ENCODE measurements at places on chromosomes 3 and 15.
A peak's percentile ranks its signal among the peaks of the same experiment; 100 is the strongest.

DNA sequence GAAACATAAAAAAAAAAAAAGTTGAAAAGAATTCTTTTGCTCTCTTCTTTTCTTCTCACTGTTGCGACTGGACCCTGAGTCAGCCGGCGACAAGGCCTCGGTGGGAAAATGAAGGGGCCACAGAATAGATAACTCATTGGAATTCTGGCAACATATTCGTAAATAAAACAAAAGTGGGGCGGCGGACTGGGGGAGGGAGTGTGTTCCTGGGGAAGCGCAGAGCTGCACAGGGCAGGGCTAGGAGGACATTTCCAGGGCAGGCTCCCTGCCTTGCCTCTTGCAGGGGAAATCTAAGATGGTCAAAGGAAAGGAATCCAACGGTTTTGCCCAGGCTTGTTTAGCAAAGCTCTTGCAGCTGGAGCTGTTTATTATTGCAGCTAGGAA lies 1042.8 kb upstream of the NR2F2 start:
- no peak for DNase-seq

DNA sequence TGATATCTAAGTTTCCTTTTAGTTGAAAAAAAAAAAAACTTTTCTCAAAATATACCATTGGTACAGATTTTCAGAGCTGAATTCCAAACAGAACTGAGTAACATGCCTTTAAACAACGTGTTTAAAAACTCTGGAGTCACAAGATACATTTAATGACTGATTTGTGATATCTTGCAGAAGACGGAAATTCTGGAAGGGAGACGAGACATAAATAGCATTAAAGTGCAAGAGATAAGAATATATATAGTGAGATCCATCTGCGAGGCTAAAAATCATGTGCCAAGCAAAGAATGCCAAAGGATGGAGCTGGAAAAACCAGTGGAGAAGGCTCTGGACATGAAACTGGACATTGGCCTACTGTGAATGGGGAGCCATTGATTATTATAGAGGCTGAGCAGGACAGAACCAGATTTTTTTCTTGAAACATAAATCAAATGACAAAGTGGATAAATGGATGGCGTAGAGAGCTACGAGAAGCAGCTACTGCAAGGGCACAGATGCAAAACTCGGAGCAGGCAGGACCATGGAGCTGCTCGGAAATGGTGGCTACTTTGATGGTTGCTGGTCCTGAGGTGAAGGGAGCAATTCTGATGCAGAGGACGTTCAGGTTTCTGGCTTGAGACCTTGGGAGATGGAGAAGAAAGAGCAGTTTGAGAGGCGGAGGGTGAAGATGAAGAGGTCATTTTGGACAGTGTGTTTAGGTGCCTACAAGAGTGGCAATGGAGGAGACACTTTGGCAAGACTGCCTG lies 88.8 kb downstream of the CPN2 start:
- no peak for DNase-seq

GRCh38 chr3:47663630-47664240 lies 85.1 kb upstream of the CSPG5 start:
- no peak for DNase-seq

DNA sequence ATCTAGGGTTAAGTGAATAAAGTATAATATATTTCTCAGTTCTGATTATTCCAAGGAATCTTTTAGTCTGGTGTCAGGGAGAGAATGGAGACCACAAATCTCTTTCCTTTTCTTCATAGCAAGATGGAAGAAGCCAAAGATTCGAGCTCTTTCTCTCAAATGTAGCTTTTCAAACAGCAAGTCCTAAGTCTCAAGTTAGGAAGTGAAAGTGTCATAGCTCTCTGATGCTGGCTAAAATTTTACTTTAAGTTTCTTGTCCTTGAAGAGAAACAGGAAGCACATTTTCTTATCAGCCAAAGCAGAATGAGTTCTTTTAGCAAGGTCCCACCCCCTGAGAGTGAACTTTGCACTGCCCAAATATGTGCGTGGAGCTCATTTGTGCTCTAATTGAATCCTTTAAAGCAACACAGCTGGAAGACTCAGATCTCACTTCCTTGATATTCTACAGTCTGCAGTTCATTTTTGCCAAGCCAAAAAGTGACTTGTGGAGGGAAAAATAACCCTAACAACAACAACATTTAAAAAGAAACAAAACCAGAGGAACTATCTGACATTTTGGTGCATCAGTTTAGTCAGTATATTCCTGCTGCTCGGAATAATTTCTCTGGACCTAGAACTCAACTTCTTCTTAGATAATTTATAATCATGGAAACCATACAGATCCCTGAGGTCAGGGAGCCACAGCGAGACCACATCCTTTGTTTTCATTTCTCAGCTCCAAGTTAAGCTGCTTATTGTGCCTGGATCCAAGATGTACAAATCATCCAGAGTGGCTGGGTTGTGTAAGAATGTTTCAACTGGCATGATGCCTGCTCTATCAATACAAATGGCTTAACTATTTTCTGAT lies 238.7 kb upstream of the P2RY1 start:
- peak; percentile 7 for DNase-seq

GRCh38 chr3:194070634-194071409 lies 65.1 kb upstream of the HES1 start:
- DNase-seq: peak; percentile 90

- DNase-seq: no peak
Observed at GRCh38 chr3:17014284-17014683, 129.5 kb downstream of the PLCL2 start.

GRCh38 chr3:161142486-161142885 lies 37.3 kb upstream of the B3GALNT1 start:
- no peak for DNase-seq

GRCh38 chr3:30941342-30941741 lies 46.9 kb upstream of the GADL1 start:
- no peak for DNase-seq

DNA sequence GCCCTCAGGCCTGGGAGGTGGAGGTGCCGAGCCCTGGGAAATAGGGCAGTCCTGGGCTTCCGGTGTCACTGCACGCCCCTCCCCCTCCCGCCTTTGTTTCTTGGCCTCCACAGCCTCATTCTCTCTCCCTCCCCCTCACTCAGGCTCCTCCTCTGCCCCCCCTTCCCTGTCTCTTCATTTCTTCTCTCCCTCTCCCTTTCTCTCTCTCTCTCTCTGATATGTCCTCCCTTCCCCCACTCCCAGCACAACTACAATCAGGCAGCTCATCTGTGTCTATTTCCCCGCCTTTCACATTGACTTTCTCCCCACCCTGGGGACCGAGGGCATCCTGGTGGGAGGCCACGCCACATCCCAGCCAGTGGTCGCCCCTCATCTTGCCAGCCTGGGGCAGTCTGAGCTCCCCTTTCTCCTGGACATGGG lies 40.2 kb downstream of the IDH2 start:
- DNase-seq: no peak

Data from SJCRH30 (cell line).